Liver (tissue), 10 donors: ENCODE measurements at places on chromosomes 3 and 15.

GRCh38 chr3:143902210-143902609, 53.9 kb upstream of the SLC9A9 start:
- DNase-seq, result no peak

GRCh38 chr3:114565216-114565615, 271.4 kb downstream of the TIGIT start:
- DNase-seq, result no peak

GRCh38 chr3:195061756-195062655, 209.0 kb downstream of the XXYLT1 start:
- no peak for DNase-seq

DNA sequence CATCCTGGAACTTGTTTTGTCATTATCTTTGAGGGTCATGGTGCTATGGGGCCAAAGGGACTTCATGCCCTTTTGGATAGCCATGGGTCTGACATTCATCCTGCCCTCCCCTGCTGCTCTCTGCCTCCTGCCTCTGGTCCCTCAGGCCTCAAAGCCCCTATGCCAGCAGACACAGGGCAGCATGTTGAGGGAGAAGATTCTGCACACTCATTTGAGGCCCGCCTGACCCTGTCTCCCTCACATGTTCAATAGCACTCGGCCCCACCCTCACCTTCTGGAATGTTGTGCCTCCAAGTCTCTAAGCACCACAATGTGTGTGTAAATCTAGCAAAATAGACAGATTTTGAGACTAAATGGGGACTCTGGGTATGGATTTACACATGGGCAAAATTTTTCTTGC, 178.7 kb upstream of the ANKRD28 start:
- DNase-seq, result no peak

GRCh38 chr3:82342521-82342920, 581.1 kb upstream of the GBE1 start:
- no peak for DNase-seq

GRCh38 chr3:133663569-133664313, 2.0 kb upstream of the TOPBP1 start:
- peak; percentile 37 for DNase-seq

DNA sequence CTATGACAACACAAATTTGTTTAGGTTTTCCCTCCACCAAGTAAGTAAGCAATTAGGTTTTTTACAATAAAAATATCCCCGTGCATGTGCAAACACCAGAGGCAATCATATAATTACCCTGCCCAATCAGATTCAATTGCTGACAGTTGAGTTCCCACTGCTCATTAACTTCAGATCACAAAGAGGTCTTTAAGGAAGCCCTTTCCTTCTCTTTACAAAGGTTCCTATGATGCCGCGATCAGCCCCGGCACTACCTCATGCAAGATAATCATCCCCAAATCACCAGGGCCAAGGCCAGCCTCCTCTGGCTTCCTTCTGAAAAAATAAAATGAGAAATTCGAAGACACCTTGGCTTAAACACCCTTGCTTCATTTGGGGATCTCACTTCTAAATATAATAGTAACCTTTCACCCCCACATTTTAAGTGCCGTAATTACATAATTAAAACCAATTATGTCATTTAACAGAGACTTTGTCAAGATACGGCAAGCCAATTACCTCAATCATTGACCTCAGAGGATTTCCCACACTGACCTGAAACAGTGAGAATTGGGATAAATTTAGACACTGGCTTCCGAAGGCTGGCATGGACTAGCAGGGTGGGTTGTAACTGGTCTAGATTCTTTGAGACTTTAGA, 121.3 kb upstream of the WNT5A start:
- DNase-seq, result no peak

- DNase-seq, result no peak
Observed at GRCh38 chr3:181534781-181535221, 176.9 kb upstream of the SOX2 start.

- no peak for DNase-seq
Observed at GRCh38 chr3:161794551-161794950, 297.9 kb downstream of the OTOL1 start.

DNA sequence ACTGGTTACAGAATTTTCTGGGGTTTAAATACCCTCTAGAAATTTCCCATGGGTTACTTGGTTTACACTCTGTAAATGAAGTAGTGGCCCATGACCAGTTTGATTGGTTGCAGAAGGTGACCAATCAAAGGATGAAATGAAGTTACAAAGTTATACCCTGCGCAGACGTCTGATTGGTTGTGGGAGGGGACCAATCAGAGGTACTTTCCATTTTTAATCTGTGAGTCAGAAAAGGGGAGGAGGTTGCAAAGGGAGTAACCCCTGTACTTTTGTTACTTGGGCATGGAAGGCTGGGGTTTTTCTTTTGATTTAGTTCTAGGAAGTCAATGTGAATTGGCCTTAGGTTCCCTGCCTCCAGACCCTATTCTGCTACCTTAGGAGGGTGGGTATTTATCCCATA, 18.7 kb upstream of the APH1B start:
- DNase-seq, result no peak

GRCh38 chr3:120650311-120650710, 31.7 kb downstream of the HGD start:
- no peak for DNase-seq

GRCh38 chr3:156793851-156794250, 32.3 kb upstream of the LEKR1 start:
- no peak for DNase-seq

- no peak for DNase-seq
Observed at GRCh38 chr3:184359610-184360009, 1.8 kb downstream of the CLCN2 start.

DNA sequence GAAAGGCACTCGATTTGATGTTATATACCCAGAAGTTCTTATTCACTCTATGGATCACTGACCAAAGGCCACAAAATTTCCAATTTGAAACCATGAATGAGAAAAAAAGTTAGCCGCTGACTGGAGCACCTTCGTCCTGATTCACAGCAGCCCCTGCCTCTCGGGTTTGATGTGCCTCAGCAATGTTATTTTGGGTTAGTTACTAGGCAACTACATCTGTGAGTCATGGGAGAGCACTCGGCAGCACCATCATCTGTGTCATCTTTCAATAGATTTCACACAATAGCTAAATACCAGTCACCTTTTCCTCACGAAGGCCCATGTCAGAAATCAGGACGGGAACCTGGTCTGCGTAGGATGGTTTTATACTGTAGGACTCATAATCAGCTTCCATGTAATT, 269.2 kb downstream of the ZBBX start:
- DNase-seq, result no peak
